ENCODE measurements at places on chromosomes 7 and 10.
A peak's percentile ranks its signal among the peaks of the same experiment; 100 is the strongest.

- DNase-seq: no peak
Observed at GRCh38 chr10:113752553-113752952, 1.1 kb downstream of the PLEKHS1 start.

GRCh38 chr7:112159351-112159750, 46.8 kb downstream of the DOCK4 start:
- DNase-seq: no peak

GRCh38 chr10:79207726-79208125, 139.0 kb downstream of the ZMIZ1 start:
- DNase-seq: no peak

- DNase-seq: no peak
Observed at GRCh38 chr10:113297226-113297625, 255.6 kb upstream of the HABP2 start.

DNA sequence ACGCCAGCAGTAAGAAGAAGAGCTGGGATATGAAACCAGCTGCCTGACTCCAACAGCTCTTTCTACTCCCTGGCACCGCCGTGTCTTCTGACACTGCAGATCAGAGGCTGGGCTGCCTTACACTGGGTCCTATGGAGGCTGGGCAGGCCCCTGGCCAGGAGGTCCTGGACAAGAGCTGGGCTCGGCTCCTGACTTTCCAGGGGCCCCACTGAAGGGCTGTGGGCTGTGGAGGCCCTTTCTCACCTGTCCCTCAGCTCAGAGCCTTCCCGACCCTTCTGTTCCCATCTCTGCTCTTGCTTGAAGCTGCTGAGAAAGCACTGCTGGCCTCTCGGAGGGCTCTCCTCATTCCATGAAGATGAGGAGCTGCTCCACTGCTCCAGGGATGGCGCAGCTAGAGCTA, 85.9 kb upstream of the UNC5B start:
- no peak for DNase-seq

- DNase-seq: no peak
Observed at GRCh38 chr7:29318853-29319718, 124.5 kb downstream of the CHN2 start.

GRCh38 chr7:32680259-32681173, 185.2 kb downstream of the AVL9 start:
- DNase-seq: no peak

GRCh38 chr10:131726076-131726880, 174.5 kb upstream of the PPP2R2D start:
- DNase-seq: no peak

DNA sequence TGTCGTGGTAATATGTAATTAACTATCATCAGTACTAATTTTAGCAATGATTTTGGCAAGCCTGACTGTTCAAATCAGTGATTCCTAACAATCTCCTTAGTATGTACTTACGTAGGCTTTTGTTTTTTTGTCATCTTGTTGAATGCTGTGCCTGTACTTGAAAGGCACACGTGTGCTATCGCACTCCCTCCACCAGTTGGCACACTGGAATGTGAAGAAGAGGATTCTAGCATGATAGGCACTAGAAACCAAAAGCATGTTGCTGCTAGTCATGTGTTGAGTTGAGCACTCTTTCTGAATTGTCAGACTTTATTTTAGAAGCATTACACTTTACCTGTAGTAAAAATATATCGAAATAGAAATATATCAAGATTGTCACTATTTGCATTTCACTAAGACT, 59.1 kb downstream of the TASOR2 start:
- DNase-seq: no peak

DNA sequence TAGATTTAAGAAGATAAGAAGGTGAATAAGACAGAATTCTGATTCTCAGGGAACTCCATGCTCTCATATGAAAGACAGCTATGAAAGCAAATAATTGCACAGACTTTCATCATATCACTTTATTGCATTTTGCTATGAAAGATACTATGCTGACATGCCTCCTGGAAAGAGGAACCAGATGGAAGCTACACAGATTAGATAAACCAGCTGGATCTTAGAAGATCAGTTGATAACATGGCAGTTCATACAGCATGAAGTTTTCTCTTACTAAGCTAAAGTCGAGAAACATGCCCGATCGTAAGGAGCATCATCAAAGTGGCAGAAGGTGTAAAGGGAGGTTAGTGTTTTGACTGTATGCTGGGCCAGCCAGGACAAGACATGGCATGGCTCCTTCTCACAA, 112.5 kb upstream of the DPP6 start:
- DNase-seq: no peak

- DNase-seq: no peak
Observed at GRCh38 chr10:3848775-3849635, 64.0 kb upstream of the KLF6 start.

DNA sequence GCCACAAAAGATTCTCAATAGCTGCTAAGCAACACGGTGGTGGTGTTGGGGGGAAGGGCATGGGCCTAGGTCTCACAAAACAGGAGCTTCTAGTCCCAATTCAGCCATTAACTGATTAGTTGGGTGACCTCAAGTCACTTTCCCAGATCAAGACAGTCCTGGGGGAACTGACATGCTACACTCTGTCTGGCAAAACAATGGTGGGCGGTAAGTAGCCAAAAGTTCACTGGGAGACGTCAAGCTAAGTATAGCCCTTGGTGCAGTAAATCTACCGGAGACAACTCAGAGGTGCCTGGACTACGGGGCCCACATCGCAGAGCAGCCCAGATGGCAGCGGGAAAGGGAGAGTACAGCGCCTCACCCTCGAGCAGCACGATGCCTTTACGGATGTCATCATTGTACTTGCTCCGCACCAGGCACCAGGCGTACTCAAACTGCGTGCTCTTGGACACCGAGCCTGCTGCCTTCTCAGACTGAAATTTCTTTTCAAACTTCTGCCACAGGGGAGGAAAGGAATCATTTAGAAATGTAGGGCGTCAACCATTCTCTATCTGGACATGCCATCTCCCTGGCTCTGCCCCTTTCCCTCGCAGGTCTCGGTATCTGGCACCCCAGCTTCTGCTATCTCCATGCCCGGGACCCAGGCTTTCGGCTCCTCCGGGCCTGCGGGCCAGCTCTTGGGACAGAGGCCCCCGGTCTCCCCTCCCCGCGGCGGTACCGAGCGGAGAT, 1.1 kb downstream of the FIS1 start:
- no peak for DNase-seq

- DNase-seq: no peak
Observed at GRCh38 chr10:34168439-34168838, 646.7 kb downstream of the PARD3 start.

GRCh38 chr10:108496106-108496505, 1331.6 kb upstream of the SORCS1 start:
- no peak for DNase-seq

DNA sequence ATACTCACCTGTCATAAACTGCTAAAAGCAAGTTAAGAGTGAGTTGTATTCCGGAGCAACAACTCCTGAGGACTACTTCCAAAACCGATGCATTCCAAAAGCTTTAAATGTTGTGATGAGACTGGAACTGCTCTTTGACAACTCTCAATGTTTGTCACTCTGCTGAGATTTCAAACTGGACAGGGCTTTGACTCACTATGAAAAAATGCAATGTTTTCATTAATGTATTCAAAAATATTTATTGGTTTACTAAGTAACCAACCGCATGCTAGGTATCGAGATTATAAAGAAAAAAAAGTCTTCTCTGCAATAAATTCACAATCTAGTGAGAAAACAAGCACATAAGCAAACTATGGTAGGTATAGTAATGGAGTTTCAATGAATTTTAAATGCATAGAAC, 107.9 kb upstream of the GNAI1 start:
- DNase-seq: no peak

- no peak for DNase-seq
Observed at GRCh38 chr10:73093922-73094850, 2.5 kb downstream of the P4HA1 start.

- DNase-seq: no peak
Observed at GRCh38 chr10:93771354-93771753, 13.6 kb downstream of the LGI1 start.

GRCh38 chr10:24210501-24210900, 1.6 kb downstream of the KIAA1217 start:
- no peak for DNase-seq

DNA sequence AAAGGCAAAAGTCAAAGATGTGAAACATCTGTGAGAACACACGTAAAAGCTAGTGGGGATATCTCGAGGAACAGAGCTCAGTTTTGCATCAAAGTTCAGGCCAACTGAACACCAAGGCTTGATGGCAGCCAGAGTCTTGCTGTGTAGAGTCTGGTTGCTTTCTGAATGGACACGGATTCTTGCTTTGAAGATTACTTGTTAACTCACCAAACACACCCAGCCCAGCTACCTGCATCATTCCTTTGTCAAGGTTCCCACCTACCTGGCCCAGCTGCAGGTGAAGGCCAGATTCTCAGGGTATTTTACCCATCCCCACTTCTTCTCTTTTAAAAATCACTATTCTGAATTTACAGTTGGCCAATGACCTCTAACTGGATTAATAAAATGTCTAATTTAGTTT, 174.4 kb upstream of the PHYHIPL start:
- DNase-seq: no peak

DNA sequence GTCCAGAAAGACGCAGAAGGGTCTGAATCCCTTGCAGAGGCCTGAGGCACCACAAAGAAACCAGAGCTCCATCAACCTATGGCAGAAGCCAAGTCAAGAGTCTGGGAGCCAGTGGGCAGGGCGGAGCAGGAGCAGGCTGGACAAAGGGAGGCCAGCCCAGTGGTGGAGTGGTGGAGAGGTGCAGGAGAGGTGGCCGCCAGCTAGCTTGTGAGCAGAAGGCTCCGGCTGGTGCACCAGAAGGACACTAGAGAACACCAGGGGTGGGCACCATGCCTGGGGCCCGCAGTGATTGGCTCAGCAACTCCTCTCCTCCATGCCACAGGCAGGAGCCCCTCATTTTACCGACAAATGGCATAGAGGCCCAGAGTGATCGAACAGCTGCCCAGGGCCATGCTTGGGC, 186.6 kb downstream of the GRID1 start:
- DNase-seq: no peak

GRCh38 chr10:52053497-52053896, 260.6 kb upstream of the DKK1 start:
- DNase-seq: no peak

DNA sequence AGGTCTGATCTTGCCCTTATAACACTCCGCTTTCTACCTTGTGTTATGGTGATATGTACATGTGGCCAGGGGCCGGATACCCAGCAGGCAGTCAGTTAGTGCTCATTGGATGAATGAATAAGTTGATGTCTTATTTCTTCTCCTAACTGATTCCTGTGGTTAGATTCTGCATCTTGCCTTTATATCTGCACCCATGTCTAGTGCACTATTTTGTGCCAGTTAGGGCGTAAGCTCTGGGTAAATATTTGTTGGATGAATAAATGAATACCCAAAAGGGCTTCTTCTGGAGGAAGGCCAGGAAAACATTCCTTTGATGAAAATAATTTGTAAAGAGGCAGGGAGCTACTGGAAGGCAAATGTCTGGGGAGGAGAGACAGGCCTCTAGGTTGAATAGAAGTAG, 148.2 kb downstream of the CHN2 start:
- DNase-seq: no peak

GRCh38 chr10:43262397-43262901, 4.4 kb downstream of the RASGEF1A start:
- DNase-seq: no peak

- no peak for DNase-seq
Observed at GRCh38 chr10:11403116-11403515, 208.3 kb downstream of the USP6NL start.

DNA sequence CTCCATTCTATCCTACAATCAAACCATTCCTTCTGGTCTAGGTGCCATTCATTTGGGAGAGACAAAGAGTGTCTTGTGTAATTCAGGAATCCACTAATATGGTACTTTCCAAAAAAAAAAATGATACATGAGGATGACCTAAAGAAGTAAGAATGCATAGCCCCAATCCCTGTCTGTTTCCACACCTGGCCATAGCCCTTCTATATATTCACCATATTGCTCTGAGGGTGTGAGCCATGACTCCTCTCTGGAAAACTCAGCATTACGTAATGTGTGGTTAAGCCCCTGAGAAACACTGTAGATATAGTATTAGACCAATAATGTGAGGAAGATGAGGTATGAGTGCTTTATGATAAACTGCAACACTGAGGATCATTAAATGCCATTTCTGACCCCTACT, 592.7 kb downstream of the INHBA start:
- DNase-seq: no peak

DNA sequence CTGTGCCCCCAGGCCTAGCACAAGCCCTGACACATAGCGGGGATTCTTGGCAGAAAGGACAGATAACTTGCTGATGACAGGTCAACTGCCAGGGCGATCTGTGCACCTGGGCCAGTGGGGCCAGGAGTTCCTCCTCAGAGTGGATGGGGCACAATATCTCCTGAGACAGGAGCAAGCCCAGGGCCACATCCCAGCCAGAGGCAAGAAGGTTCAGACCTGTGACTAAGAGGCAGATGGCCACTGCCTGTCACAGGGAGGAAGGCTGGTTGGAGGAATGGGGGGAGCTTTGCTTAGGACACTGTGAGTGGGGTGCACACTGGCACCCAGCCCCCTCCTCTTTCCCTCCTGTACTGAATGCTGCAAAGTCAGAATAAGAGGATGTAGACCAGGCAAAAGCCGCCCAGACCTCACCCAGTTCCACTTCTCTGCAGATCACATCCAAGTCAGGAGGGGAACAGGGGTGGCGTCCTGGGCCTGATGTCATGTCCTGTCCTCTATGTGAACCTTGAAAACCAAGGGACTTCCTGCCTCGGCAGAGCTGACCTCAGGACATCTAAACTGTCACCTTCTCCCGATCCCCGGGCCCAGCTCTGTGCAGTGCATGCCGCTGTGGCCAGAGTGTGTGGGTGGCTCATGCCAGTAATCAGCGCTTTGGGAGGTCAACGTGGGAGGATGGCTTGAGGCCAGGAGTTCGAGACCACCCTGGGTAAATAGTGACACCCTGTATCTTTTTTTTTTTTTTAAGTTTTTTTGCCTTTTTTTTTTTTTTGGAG, 1.3 kb downstream of the GUSB start:
- DNase-seq: peak; percentile 93

GRCh38 chr10:94402204-94402842, at the start of gene TBC1D12:
Gene TBC1D12 (plus strand): TSS chr10:94402541. CDS start chr10:94402614, 73 bp downstream.
- peak; percentile 98 for DNase-seq

DNA sequence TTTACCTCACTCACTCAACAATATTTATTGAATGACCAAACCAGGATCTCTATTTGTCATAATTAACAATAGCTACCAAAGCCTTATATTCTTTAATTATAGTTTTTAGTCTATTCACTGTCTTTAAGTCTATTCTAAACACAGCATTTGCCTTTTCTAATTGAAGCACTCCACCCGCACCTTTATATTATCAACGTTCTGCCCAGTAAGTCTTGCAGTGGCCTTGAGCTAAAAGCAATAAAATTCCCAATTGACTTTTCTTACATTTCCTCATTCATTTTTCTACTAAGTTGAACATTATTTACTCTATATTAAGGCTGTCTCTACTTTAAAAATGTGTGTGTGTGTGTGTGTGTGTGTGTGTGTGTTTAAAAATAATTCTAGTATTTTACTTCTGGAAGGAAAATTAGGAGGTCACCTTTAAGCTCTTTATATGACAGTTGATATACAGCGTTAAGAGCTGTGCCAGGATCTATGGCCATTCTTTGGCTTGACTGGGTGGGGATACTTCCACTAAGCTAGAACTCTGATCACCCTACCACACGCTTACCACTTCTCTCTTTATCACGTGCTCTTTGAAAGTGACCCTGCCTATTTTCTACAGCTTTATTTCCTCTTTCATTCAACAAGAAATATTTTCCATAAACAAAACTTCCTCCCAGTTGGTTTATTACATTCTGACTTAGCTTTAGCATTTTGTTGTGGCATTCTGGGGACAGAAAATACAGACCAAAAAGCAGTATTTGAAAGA, 8.8 kb downstream of the PAPSS2 start:
- DNase-seq: no peak
